Left renal cortex interstitium (tissue), 4 donors: ENCODE measurements at places on chromosomes 16 and 17. TPM values are rescaled to one million over a fixed set of nuclear protein-coding genes. Genes with fewer than 3 reads are reported as not detected.

- DNase-seq: no peak
These were observed 129.9 kb upstream of the ZFHX3 start for GRCh38 chr16:73177729-73178295.

DNA sequence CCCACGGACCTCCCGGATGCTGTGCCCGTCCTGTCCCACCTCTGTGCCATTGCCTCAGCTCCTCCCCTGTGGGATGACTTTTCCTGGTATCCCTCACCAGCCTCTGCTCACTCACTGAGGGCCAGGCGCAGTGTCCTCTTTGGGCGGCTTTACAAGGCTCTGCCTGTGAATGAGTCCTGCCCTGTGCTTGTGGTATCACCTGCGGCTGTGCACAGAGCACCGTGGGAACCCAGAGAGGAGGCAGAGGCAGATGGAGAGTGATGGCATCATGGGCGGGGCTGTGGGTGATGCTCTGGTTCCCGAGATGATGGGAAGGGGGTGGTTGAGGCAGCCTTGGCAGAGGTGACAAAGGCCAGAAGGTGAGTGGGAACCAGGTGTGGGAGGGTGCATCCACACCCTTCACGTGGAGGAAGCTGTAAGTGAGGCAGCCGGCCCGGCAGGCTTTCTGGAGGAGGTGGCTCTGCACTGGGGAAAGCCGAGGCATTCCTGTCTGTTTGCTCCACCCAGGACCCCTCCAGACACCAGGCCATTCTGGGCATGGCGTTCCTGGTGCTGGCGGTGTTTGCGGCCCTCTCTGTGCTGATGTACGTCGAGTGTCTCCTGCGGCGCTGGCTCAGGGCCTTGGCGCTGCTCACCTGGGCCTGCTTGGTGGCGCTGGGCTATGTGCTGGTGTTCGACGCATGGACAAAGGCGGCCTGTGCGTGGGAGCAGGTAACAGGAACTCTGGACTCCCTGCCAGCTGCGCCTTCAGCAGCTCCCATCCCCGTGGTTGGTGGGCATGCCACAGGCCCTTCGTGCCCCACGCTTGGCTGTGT is 23.8 kb downstream of the ADCY7 start:
- no peak for DNase-seq

- DNase-seq: no peak
These were observed 9.4 kb downstream of the CCDC182 start for GRCh38 chr17:57735707-57736106.

GRCh38 chr17:48489781-48490180 is 41.0 kb downstream of the HOXB1 start:
- no peak for DNase-seq

DNA sequence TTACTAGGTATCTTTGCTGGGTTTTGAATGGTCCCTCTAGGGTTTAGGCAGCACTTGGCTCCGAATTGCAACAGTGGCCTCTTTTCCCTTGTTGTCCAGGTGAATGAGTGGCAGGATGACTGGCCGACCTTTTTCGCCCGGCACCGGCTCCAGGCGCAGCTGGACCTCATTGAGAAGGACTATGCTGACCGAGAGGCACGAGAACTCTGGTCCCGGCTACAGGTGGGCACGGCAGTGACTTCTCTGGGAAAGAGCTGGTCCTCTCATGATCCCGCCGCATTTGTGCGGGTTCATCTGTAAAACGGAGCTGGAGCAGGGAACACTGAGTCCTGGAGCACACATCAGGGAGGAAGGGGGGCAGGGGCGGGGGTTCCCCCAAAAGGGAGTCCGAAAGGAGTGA is 3.1 kb upstream of the TBCD start:
- DNase-seq: no peak

DNA sequence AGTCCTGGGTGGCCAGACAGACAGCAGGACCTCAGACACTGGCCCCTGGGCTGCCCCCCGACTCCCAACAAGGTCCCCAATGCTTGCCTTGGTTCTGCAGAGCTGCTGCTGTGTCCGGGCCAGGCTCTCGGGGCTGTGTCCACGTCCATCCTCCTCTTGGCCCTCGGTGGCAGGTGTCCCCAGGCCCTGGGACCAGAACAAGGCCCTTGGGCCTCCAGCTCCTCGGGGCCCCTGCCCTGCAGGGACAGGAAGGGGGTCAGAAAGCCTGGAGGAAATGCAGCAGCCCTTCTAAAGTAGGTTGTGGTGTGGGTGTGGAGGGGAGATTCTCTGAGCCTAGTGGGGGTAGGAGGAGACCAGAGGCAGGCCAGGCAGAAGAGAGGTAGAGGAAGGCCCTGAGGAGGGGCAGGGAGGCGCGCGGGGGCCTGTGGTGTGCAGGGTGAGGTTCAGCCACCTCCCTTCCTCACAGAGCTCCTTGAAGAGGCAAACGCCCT is 2.5 kb upstream of the AXIN1 start:
- DNase-seq: no peak

GRCh38 chr17:77281122-77281903 is 140.5 kb downstream of the SEC14L1 start:
- no peak for DNase-seq

GRCh38 chr17:50239937-50240336 is 34.3 kb upstream of the TMEM92 start:
- no peak for DNase-seq

DNA sequence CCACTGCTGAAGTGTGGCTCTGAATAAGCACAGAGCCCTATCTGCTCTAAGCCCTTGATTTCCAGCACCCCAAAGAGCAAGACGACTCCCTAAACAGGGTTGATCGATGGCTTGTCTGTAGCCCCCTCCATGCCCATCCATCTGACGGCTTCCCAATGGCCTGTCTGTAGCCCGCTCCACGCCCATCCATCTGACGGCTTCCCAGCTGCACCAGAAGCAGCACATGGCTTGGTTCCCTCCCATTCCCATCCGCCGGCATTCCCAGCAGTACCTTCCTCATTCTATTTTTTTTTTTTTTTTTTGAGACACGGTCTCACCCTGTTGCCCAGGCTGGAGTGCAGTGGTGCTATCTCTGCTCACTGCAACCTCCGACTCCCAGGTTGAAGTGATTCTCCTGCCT is 64.5 kb downstream of the RBFOX3 start:
- DNase-seq: no peak

DNA sequence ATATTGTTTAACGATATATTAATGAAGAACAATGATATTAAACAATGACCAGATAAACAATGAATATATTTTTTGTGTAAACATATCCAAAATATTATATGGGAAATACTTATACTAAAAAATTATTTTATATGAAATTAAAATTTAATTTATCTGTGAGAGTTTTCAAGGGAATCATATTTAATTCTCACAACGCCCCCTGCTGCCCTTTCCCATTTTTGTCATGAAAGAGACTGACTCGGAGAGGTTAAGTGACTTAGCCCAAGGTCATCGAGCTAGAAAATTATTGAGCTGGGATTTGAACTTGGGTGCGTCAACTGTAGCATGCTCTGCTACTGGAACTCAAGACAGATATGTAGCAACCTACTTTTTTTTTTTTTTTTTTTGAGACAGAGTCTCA is 7.2 kb upstream of the MYCBPAP start:
- no peak for DNase-seq

- no peak for DNase-seq
These were observed 123.9 kb upstream of the CIBAR2 start for GRCh38 chr16:85235991-85236817.

- no peak for DNase-seq
These were observed 122.3 kb downstream of the CDK5R1 start for GRCh38 chr17:32609085-32609484.

DNA sequence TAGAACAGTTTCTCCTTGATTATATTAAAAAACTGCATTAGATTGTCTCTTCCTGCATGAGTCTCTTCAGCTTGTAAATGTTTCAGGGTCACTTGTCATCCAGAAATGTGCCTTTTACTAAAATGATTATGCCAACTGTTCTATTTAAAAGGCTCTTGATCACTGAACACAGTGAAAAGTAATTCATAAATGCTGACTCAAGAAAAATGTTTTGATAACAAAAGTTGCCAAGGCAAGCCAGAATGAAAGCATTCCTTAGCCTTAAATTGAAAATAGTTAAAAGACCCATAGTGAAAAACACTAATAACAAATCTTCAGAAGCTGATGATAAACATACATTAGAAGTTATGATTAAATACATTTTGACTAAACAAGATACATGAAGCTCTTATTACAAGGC is 356.0 kb upstream of the KIF2B start:
- no peak for DNase-seq

DNA sequence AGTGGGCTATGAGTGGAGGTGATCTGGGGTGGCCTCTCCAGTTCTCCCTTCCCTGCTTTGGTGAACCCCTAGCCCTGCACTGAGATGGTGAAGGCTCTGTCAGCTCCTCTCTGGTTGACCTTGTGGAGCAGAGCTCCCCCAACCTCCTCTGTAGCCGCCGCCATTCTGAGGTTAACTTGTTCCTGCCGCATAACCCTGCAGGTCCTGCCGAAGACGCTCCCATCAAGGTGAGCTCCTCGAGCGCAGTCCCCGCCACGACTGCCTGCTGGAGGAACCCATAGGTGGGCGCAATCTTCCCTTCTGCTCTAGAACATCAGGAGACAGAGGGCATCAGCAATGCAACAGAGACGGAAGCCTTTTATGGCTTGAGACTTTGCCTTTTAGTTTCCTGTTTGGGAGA is 15.2 kb upstream of the SLC47A2 start:
- no peak for DNase-seq

DNA sequence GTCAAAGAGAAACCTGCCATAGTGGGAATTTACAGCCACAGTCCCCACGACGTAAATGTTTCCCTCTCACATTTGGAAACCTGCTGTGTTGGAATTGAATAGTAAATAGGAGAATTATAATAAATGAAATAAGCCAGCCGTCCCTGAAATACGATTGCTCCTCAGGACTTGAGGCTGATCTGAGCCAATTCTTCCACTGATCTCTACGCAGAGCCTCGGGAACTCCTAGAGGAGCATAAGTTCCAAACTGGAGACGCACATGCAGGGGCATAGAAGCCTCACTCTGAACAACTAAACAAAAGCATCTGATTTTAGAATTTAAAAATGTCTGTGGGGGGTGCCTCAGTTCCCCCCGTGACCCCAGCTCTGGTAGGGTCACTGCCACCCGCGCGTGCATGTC is 10.2 kb upstream of the TEX19 start:
- no peak for DNase-seq

- no peak for DNase-seq
These were observed 16.0 kb downstream of the WFDC1 start for GRCh38 chr16:84310642-84311041.

- peak; percentile 83 for DNase-seq
These were observed at the start of gene PSME3 for GRCh38 chr17:42832934-42833766. PSME3 (plus strand) TSS chr17:42833397; CDS start chr17:42833632, 235 bp downstream.

GRCh38 chr16:73387979-73388378 is 340.1 kb upstream of the ZFHX3 start:
- DNase-seq: no peak

GRCh38 chr17:62478424-62478879 is at the start of gene TLK2:
TLK2 (plus strand) TSS chr17:62478825; CDS start chr17:62481126, 2,301 bp downstream.
- DNase-seq: no peak

- no peak for DNase-seq
These were observed 11.0 kb upstream of the NXPH3 start for GRCh38 chr17:49564638-49565037.

- DNase-seq: no peak
These were observed 3.4 kb upstream of the WIPI1 start for GRCh38 chr17:68460715-68461114.

DNA sequence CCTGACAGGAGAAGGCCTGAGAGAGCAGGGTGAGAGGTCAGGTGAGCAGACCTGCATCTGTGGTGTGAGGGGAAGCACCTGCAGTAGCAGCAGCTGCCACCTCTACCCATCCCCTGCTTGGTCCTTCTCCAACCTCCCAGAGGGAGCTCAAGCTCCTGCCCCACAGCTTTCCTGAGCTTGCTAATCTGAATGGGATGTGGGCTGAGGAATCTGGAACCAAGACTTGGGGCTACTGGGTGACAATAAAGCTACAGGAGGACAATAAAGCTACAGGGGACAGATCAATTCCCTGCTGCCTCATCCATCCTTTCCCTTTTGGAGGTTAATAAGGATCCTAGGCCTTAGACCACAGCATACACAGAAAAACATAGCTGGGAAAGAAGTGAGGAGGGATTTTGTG is 4.9 kb upstream of the TBX4 start:
- no peak for DNase-seq

DNA sequence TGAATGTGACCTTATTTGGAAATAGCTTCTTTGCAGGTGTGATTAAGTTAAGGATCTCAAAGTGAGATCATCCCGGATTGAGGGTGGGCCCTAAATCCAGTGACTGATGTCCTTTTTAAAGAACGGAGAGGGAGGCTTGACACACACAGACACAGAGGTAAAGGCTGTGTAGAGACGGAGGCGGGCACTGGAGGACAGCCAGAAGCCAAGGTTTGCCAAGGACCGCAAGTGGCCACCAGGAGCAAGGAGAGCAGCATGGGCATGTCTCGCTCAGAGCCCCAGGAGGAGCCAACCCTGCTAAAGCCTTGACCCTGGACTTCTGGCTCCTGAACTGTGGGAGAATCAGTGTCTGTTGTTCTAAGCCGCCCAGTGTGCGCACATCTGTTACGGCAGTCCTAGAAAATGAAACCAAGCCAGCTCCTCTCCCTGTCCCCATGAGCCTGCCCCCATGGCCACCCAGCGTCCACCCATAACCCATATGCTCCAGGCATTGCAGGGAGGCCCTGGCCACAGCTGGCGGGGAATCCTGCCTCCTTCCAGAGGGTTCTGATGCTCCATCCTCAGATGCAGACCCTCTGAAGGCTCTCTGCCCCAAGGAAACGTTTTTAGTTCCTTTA is 15.2 kb downstream of the CNGB1 start:
- no peak for DNase-seq

GRCh38 chr16:27238016-27238587 is 30.5 kb downstream of the NSMCE1 start:
- no peak for DNase-seq

GRCh38 chr17:37088913-37089312 is 140.2 kb downstream of the AATF start:
- no peak for DNase-seq

DNA sequence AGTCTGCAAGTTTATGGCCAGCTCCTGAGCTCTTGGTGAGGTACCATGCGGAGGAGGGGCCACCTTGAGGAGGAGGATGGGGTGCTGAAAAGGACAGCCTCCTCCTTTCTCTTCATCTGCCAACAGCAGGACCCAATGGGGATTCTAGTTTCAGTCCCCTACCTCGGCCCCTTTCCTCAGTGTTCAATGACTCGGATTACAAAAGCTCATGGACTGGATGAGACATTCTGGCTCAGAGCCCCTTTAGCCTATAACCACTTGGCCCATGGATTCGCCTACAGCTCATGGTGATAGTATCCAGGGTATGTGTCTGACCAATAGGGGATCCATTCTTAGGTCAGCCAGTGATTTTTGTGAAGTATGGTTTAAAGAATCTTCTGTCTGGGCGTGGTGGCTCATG is 8.5 kb upstream of the PIK3R6 start:
- no peak for DNase-seq

GRCh38 chr17:15973834-15974233 is 25.7 kb downstream of the ZSWIM7 start:
- DNase-seq: no peak

TGFB1I1 gene
- 57.8 TPM for polyA plus RNA-seq

TSPAN10 gene
- polyA plus RNA-seq: 2.3 TPM

NACA2 gene
- polyA plus RNA-seq: 2.7 TPM

GJD3 gene
- polyA plus RNA-seq: not detected

ANKRD40CL gene
- 0.17 TPM for polyA plus RNA-seq

CAPNS2 gene
- 0.25 TPM for polyA plus RNA-seq

IRF8 gene
- 6.1 TPM for polyA plus RNA-seq

CES5A gene
- polyA plus RNA-seq: 0.09 TPM

TPSG1 gene
- polyA plus RNA-seq: 0.83 TPM

ESRP2 gene
- polyA plus RNA-seq: 25.5 TPM
